ENCODE measurements at places on chromosomes 6 and 20. TPM values are rescaled to one million over a fixed set of nuclear protein-coding genes. Genes with fewer than 3 reads are reported as not detected.

DNA sequence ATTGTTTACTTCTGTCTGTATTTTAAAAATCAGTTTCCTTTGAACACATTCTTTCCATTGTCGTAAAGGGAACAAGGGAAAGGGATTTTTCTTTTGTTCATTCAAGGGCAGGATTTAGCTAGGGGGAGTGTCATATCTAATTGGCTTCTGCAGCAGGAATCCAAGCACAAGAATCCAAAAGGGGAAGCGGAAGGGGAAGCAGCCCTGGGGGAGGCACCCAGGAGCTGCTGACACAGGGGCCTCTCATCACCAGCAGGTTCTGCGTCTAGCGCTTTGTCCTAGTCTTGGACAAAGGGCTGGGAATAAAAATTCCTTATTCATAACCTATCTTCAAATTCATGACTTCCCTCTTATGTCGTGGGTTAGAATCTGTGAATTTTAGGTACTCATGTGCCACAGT, 13.7 kb downstream of the RIPK1 start:
- no peak for DNase-seq

Gene EPB41L1
- 0.19 TPM for total RNA-seq

DNA sequence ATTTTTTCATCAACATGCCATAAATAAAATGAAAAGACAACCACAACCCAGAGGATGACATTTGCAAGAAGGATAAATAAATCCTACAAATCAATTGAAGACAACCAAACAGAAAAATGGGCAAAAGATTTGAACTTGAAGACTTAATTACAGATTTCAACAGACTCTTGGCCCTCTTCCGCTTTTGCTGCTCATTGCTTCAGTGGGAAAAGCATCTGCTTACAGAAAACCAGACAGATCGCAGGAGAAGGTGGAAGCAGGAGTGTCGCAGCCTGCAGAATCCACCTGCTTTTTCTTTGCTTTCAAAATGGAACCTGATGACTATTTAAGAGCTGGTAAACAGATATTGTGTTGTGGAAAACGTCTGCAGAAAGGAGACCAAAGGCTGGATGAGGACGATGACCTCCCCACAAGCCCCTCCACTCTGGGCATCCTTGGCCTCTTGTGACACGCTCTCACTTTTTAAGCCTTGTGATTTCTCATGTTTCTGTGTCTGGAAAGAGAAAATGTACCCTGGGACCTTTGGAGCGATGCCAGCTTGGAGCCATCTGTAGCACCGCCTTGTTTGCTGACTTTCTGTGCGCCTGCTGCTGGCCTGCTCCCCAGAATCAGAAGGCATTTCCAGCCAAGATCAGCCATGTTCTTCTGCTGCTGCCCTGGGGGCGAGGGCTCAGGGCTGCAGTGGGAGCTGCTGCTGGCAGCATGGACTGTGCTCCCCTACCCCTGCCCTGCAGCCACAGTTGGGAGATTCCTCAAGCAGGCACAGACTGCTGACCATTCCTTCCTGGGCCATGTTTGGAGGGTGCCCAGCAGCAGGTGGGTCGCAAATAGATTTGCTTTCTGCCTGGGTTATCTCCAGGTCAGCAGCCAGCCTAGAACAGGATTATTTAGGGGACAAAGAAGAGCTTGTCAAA, 3.6 kb upstream of the CSTL1 start:
- DNase-seq = no peak

- no peak for DNase-seq
Measured at GRCh38 chr6:14321992-14322772, 204.6 kb downstream of the CD83 start.

Gene ECHDC1
- 60.2 TPM for total RNA-seq

GRCh38 chr6:114362396-114362795, 19.6 kb upstream of the HS3ST5 start:
- no peak for DNase-seq
